Bronchial epithelial cell (primary cell): ENCODE measurements at places on chromosomes 12 and 14.

GRCh38 chr12:14303661-14304155 lies 61.8 kb upstream of the ATF7IP start:
- DNase-seq: no peak

DNA sequence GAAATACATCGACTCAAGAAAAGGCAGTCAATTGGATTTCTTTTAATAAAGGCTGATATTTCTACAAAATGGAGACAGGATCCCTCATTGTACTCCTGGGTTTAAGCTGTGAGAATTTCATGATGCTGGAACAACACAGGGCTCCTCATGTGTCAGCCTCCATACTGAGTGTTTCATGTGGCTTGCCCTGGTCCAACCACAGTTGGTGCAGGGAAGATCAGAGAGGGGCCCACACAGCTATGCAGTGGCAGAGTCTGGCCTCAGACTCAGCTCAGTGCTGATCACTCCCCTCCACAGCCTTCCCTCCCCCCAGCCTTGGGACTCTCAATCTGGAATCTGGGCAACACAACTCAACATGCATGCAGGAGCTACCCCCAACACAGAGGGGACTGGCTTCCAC lies 122.5 kb upstream of the OVCH1 start:
- DNase-seq: no peak

DNA sequence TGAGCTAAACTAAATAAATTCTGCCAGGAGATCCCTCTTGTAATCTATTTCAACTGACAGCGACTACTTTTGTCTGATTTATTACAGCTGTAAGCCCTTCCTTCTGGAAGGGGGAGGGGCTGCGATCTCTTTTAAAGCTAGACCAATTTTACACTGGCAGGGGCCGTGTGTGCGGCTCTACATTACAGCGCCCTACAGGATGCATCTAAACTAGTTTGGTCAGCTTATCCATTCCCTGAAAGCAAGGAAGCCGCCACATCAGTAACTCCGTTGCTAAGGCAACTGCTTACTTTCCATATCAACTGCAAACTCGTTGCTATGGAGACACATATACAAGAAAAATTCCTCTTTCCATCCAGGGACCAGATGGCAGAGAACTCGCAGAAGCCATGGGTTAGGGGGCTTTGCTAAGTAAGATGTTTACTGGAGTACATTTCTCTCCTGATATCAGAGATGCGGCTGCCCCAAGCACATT lies 17.4 kb downstream of the FOXN3 start:
- DNase-seq: peak; percentile 35

GRCh38 chr12:50979369-50980052 lies 27.2 kb downstream of the HIGD1C start:
- no peak for DNase-seq

- DNase-seq: peak; percentile 17
These were observed 62.3 kb upstream of the EGLN3 start for GRCh38 chr14:34012978-34013720.

DNA sequence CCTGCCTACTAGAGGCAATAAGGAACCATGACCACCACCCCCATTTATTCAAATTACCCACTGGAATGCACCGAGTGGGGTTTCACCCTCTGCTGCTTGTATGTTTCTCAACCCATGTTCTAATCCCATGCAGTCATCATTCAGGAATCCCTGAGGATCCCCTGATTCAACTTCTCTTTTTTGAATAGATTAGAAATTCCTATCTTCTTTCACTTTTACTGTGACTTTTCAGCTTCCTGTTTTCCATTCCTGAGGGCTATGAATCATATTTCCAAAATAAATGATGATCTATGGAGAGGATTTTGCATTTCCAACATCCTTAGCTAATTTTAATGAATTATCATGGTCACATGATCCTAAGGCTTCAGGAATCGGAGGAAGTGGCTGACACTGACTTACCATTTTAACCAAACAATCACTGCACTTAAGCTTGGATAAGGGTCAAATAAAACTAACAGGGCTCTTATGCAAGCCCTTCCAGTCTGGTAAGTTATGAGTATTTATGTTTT lies 19.4 kb upstream of the P2RX4 start:
- peak; percentile 87 for DNase-seq

DNA sequence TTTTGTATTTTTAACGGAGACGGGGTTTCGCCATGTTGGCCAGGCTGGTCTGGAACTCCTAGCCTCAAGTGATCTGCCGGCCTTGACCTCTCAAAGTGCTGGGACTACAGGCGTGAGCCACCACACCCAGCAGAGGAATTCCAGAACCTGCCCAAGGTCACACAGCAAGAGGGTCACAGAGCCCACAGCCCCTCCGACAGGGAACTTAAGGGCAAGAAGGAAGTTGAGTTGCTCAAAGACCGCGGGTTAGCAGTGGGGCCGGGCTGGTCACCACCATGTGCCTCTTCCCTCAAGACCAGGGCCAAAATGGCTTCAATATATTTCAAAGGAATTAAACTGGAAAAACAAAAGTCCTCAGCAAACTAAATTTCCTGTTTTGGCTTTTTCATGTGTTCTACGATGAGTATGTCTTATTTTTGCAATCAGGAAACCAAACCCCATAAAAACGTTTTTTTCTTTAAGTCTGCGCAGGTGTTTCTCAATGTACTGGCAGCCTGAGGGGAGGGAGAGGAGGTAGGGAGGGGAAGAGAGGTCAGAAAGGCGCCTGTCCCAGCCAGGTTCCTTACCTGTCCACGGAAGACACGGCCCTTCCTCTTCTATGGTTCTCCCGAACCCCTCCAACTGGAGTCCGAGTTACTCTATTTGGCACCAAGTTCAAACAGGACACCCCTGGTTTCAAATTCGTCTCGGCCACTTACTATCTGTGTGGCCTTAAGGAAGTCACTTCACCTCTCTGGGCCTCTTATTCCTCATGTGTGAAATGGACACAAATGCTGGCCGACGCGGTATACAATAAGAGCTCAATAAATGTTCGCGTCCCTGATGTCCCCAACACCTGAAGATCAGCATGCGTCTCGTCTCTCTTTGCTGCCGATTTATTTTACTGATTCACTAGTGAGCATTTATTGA lies 778 bp downstream of the SLC8B1 start:
- peak; percentile 15 for DNase-seq

DNA sequence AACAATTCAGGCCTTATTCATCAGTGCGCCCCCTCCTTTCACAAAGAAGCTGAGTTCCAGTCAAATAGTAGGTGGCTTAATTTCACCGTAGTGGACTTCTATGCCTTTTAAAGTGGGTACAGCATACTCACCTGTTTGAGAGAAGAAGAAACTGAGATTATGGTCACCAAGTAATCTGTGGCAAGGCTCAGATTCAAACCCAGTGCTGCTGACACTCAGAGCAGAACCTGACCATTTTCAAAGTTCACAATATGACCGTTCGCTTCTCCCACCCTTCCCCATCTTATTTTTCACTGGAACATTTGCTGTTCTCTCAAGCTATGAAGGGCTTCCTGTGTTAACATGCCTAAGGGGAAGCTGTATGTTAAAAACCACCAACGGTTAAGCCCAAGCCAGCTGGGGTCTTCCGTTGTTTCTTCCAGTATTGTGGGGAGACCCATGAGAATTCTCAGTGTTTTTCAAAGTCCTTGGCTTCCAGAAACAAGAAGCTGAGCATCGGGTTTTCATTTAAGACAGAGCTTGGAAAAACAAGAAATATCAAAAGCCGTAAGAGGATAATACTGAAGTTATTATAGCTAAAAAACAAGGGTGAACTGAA lies 6.1 kb upstream of the PSMA6 start:
- no peak for DNase-seq

DNA sequence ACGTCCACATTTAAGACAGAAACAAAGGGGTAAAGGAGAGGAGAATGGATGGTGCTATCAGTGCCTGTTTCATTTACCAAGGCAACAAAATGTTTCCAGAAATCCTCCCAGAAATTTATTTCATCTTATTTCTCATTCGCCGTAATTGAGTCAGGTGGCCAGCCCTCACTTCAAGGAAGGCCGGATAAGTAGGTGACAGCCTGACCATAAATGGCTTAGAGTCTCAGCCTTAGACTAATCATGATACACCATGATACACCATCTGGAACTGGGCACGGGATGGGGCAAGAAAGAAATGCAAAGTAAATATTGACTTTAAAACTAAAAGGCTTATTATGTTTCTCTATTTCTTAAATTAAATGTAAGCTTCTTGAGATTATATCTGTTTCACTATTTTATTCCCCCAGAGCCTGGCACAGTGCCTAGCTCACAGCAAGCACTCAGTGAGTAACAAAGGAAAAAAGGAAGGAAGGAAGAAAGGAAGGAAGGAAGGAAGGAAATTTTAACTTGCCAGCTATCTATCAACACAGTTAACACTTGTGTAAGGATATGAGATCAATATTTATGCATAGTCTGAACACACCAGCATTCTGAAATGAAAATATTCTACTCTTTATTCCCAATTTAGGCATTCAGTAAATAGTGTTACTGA lies 106.1 kb upstream of the FSCB start:
- no peak for DNase-seq

GRCh38 chr14:35696119-35696518 lies 113.0 kb downstream of the RALGAPA1 start:
- DNase-seq: no peak

GRCh38 chr12:47021298-47021697 lies 58.1 kb upstream of the PCED1B start:
- peak; percentile 95 for DNase-seq

- no peak for DNase-seq
These were observed 266.3 kb downstream of the ITPR2 start for GRCh38 chr12:26566675-26567074.

DNA sequence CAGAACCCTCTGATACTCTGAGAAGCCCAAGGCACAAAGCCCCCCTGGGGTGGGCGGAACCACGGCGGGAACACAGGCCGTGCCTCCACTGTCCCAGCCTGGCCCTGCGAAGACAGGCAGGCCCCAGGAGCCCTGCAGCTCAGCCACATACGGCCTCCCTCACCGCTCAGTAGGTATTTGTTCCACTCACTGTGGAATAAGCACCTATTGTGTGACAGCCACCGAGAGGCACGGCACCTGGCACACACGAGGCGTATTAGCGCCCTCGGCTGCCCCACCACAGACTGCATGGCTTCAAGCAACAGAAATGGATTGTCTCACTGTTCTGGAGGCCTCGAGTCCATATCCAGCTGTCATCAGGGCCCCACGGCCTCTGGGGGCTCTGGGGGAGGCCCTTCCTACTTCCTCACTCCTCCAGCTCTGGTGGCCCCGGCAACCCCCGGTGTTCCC lies 66.3 kb downstream of the NCOR2 start:
- DNase-seq: no peak

DNA sequence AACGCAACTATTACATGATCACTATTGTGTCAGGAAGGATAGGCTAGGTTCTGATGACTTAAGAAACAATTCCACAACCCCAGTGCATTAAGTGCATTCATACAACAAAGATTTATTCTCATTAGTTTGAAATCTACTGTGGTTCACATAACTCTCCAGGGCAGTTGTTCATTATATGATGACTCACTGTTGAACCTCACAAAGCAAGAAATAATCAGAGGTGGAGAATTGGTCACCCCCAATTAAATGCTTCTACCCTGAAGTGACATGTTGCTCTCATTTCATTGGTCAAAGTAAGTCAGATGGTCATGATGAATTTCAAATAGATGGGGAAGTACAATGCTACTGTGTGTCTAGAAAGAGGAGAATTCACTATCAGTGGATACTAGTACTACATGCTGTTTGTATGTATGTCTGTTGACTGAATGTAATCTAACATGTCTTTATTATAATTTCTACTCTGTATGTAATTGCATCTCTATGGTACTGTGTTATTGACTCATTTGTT lies 6.1 kb upstream of the HELB start:
- DNase-seq: peak; percentile 44

- DNase-seq: peak; percentile 60
These were observed 305.4 kb downstream of the PCNX1 start for GRCh38 chr14:71212683-71213107.

DNA sequence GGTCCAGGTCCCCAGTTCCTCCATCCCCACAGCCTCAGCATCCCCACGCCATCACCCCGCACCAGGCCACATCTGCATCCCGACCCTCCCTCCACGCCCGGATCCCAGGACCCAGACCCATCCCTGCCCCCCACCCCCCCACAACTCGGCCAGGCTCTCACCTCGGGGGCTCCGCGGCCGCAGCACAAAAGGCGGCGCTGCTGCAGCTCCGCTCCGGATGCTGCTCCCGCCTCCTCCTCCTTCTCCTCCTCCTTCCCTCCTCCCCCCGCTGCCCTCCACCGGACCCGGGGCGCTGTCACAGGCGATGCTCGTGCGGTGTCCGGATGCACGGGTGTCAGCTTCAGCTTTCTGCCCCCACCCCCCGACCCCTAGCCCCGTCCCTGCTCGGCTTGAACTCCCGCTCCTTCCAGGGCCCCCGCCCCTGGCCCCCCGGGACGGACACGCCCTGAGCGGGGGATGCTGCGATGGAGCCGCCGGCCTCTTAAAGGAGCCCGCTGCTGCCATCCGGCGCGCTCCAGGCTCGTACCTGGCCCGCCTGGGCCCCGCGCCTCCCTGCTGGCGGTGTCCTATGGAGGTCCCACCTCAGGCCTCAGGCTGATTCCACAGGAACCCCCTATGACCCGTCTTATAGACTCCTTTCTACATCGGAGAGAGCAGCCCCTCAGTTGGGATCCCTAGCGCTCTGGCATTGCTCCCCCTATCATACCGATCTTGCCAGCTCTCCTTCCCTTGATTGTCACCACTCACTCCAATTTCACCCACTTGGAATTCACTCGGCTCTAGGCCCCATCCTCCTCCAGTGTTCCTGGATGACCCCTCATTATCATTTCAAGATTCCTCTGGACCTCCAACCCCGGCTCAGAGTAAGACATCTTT lies at the start of gene MAP3K12:
Gene MAP3K12 (minus strand): TSS at position 193 of the 876 bp plus-strand sequence. CDS start 12,067 bp downstream, outside the sequence.
- no peak for DNase-seq
